ENCODE measurements at places on chromosomes 6 and 20.

DNA sequence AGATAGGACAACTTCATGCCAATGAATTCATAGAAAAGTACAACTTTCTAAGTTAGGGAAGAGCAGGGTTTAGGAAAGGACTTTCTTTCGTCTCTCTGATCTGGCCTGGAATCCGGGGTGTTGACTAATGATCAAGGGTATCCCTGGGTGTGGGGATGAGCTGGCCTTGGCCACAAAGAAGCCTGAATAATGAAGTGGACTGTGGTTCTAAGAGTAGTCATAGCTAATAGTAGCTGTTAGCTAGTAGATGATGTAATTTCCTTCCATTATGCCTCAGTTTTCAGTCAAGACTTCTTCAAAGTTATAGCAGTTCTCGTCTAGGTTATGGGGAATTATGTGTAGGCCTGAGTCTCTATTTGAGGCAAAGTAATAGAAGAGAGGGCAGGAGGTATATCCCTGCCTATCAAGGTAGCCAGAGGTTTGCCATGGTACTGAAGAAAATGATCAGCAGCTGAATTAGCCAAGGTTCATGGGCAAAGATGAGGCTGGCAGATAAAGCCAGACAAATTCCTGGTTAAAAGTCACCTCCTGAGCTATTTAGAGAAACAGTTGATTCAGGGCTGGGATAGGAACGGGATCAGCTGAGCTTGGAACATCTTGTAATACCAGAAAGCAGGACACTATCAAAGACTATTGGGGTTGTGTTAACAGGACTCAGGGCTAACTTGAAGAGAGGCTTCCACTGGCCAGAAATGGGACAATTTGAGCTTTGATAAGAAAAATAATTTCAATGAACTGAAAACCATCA, 18.7 kb upstream of the TRPC4AP start:
- no peak for DNase-seq

DNA sequence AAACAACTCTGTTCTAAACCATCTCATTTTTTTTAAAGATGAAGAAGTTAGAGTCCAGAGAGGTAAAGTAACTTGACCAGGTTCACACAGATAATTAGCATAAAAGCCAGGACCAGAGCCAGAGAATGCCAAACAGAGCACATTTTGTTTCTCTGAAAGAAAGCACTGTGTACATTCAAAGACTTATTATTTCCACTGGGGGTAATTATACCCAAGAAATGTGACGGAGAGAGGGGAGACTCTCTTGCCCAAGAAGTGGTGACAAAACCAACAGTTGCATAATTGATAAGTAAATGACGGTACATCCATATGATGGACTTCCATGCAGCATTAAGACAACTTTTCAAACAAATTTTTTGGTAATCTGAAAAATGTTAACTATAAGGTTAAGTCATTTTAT, 111.6 kb downstream of the RTN4IP1 start:
- DNase-seq: no peak

DNA sequence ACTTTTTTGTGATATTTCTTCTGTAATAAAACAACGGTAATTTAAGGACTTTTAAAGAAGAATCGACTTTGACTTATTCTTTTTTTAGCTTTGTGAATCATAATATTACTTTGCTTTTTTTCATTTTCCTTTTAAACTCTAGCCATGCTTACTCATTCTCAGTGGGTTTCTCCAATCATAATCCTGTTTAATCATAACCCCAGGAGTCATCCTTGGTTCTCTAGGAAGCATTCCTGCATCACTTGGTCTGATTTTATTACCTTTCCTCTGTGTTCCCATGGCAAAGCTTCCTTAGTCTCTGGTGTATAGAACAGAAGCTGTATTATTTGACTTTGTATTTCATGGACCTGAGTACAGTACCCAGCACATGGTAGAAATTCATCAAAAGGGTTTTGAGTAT, 223.5 kb downstream of the CDKAL1 start:
- no peak for DNase-seq

- no peak for DNase-seq
These were observed 241.1 kb downstream of the PREX1 start for GRCh38 chr20:48586730-48587129.

GRCh38 chr6:159762681-159763293, 942 bp downstream of the ACAT2 start:
- no peak for DNase-seq

GRCh38 chr6:145009711-145010110, 724.6 kb downstream of the UTRN start:
- no peak for DNase-seq

GRCh38 chr20:19094959-19095541, 117.4 kb upstream of the SLC24A3 start:
- DNase-seq: no peak

- DNase-seq: no peak
These were observed 329.3 kb upstream of the IRAK1BP1 start for GRCh38 chr6:78538002-78538401.

DNA sequence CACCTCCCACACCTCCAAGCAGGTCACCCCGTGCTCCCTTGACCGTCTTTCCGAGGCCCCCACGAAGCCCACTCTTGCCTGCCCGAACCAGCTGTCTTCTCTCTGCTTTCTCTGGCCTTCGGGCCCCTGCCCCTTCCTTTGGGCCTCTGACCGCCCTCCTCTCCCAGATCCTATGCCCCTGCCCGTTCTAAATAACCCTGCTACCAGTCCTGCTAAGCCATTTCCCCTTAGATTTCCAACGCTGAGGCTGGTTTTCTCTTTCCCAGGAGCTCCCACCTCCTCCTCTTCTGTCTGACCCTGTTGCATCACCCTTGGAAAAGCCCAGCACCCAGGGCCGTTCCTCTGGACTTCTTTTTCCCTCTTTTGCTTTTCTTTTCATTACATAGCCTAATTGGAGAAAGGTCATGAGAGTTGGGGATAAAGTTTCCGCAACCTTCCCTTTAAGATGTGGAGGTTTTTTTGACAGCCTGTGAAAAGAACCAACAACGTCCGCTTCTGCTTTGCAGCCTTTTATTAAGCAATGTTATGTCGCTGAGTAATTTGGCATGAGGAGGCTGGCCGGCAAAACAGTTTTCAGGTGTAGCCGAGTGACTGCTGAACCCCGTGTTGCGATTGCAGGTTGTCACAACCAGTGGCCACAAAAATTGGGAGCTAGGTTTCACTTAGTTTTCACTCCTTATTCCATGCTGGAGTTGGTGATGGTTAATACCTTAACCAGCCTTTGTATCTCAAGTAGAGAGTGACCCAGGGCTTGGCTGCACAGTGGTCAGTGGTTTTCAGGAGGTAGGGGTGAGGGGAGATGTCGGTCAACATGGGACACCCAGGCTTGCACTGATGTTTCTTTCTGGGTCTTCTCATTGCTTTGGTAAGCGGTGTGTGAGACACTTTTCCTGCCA, 970 bp downstream of the BLTP3A start:
- DNase-seq: no peak

GRCh38 chr6:41443616-41444525, 102.3 kb upstream of the FOXP4 start:
- no peak for DNase-seq

- DNase-seq: no peak
These were observed 437.6 kb downstream of the MAFB start for GRCh38 chr20:40251284-40251932.

DNA sequence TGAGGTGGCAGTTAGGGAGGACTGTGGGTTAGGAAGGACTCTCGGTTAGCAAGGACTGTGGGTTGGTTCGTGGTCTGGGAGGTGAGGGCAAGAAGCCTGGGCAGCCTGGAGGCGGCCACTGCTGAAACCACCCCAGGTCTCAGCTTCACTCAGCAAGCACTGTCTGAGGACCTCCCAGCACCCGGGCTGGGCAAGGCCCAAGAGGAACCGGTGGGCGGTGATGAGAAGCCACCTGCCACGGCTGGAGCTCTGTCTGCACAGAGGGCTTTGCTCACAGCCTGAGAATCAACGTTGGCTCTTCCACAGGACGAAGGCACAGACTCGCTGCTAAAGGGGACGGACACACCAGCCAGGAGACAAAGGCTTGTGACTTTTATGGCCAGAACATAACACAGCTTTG, 69.3 kb downstream of the DACT2 start:
- DNase-seq: no peak

DNA sequence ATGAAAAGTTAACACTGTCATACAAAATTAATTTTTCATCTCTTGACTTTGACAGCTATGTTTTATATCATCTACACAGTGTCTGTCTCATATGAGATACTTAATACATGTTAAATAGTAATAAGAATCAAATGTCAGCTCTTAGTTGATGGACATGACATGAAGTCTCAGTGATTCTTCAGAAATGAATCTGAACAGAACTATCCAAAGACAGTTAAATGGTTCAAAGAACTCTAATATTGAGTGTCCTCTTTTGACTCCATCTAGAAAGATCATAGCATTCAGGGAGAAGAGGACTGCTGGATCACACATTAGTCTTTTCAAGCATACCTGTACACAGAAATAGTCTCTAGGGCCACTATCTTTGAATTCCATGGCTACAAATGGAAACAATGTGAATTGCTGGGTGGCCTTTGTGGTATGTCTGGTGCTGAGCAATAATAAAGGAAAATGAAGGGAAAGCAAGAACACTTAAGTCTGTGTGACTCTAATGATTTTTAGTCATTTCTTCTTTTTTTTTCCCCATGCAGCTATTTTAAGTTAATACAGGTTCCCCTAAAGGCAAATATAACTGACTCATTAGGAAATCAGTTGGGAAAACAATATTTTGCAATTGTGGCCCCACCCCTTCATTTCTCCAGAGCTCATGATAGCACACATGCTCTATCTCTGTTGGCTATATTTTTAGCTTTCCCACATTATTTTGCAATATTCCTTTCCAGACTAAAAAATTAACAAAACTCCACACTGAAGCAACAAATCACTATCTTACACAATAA, 367.5 kb downstream of the GRIK2 start:
- no peak for DNase-seq

- no peak for DNase-seq
These were observed 13.4 kb downstream of the PTK7 start for GRCh38 chr6:43089467-43089866.

- no peak for DNase-seq
These were observed 30.2 kb downstream of the ISM1 start for GRCh38 chr20:13251106-13251903.

GRCh38 chr6:10528158-10528981, 7.2 kb downstream of the GCNT2 start:
- no peak for DNase-seq

- DNase-seq: no peak
These were observed 437.6 kb upstream of the RNF217 start for GRCh38 chr6:124524491-124525200.

DNA sequence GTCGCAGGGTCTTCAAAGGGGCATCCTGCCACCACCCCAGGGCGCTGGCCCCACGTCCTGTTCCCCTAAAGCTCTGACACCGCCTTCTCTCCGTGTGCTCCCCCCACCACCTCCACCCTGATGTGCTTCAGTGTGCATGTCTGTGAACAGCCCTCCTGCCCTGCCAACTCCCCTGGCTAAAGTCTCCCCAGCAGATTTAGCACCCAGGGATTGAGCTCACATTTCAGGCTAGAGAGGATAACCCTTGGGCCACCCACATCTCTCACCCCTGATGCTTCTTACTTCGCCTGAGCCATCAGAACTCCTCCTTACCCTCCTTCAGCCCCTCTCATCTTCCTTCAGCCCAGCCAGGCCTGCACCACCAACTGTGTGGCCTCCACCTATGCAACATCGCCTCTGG, 7.5 kb downstream of the TMEM151B start:
- DNase-seq: no peak

GRCh38 chr6:48041894-48042293, 69.1 kb downstream of the PTCHD4 start:
- DNase-seq: no peak

- no peak for DNase-seq
These were observed 43.7 kb upstream of the PMEPA1 start for GRCh38 chr20:57753332-57754164.

- no peak for DNase-seq
These were observed 117.5 kb upstream of the COL21A1 start for GRCh38 chr6:56364827-56365339.

DNA sequence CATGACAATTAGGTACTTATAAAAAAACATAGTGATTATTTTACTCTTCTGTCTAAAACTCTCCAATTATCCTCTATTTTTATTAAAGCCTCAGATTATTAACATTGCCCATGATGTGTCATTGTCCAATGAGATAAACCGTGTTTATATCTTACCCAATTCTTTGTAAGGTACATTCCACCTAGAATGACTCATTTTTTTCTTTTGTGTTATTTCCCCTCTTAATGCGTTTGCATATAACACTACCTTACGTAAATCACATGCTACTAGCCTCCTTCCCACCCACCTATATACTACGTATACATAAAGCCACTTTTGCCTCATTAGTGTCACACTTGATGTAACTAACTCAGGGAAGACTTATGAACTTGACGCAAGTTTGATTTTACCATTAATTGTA, 336.3 kb upstream of the PTCHD4 start:
- DNase-seq: no peak

- no peak for DNase-seq
These were observed 141.6 kb downstream of the DHX35 start for GRCh38 chr20:39103732-39104131.

GRCh38 chr6:34207695-34208443, 28.8 kb upstream of the HMGA1 start:
- DNase-seq: no peak

DNA sequence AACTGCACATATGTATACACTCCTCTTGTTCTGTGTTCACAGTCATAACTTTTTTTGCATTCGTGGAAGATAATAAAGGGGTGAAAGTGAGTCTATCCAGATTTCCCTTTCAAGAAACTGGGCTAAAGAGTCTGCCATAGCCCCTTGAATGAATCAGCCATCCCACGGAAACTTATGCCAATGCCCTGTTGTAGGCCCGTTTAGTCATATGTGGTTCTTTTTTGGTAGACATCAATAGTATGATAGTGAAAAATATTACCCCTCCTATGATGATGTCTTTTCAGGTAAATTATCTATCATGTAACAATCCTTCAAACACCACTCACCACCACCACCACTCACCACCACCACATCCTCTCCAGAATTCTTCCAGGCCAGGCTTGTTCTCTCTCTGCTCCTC, 99.9 kb upstream of the MYLIP start:
- no peak for DNase-seq

DNA sequence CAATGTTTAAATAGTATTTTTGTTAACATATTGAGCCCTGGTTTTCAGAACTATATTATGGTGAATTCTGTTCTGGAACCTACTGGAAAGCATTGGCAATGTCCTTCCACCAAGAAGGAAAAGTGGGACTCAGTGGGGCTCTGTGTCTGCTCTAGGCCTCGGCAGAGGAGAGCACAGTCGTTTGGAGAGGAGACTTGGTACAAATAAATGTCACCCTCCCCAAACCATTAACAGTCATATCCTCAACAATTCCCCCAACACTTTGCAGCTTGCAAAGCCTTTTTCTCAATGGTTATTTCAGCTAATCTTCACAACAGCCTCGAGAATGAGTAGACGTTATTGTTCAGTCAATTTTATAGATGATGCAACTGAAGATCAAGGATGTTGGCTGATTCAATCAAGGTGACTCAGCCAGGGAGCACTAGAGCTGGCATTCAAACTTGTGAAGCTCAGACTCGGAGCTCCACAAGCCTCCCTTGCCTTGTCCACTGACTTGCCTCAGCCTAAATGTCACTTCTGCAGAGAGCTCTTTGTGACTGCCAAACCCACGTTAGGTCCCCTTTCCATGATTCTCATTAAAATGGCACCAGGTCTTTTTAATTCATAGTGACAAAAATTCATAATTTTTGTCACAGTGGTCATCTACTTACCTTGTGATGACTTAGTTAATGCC, 60.6 kb downstream of the TOX2 start:
- no peak for DNase-seq
